Stimulated activated CD8-positive, alpha-beta memory T cell treated with anti-CD3 and anti-CD28 coated beads, Interleukin-4, amount 100 ng/mL, for 1 hour (primary cell): ENCODE measurements at places on chromosomes 7 and 10.

DNA sequence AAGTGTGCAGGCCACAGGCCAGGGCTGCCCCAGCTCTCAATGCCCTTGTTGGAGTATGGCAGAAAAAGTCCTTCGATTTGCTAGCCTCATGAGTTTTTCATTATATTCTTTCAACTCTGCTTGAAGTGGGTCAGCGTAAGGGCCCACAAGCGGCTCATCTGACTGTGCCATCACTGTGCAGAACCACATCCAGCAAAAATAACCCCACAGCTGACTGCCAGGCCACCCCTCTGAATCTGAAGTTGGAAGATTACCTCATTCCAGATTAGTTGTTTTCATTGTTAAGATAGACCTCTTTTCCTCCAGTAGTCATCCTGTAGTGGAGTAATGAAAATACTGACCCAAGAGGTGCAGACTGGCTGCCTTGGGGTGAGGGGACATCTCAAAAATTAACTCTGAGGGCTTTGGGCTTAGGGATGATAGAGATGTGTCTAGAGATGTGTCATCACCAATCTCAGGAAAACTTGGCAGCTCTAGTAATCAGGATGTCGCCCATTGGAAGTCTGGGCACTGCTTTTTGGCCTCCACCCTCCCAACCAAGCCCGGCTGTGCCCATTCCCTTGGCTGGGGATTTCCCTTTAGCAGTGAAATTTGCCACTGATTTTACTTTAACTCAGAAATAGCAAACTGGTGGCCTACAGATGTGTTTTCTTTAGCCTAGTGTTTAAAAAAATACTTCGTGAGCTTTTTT lies 164.3 kb downstream of the LCOR start:
- DNase-seq: no peak

DNA sequence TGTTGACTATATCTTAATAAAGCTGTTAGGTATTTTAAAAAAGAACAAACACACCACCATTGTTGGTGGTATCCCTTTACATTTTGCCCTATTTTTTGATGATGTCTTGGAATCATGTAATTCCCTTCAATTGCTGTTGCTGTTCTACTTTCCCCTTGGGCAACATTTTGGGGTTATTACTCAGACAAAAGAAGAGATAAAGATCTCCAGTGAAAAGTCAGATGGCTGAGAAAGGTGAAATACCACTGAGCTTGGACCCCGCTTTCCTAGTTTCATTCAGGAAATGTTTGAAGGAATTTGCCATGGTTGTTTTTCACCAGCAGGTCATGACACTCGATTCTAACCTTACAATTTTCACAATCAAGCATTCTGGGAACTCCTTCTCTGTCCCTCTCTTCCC lies 84.6 kb downstream of the MACC1 start:
- DNase-seq: no peak

- DNase-seq: no peak
Observed at GRCh38 chr10:104387130-104387888, 33.7 kb downstream of the CFAP58 start.

GRCh38 chr7:27100694-27101170 lies 1.8 kb downstream of the HOXA2 start:
- no peak for DNase-seq

DNA sequence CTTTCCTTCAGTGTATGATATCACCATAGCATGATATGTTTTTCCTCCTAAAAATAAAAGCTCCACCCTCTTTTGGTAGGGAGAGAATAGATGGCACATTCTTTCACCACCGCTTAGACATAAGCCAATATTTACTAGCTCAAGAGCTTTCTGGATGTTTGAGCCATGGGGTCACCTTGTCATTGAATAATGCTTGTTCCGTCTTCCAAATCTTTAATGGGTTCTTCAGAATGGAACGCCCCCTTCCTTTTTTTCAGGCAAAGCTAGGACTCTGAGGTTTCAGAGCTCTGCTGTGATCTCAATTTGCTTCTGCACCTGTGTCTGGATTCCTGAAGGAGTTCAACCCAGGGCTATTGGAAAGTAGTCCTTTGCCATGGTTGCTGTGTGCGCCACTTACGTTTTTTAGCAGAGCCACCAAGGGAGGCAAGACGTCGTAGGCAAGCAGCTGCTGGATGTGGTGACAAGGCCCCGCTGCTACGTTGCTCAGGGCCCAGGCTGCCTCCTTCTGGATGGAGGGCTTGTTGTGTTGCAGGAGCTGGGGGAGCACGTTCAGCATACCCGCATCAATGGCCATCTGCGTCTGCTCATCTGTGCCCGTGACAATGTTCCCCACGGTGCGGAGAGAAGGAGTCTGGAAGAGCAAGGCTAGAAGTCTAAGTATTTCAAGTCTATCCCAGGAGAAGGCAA lies 23.2 kb downstream of the KPNA7 start:
- DNase-seq: no peak

GRCh38 chr7:129690701-129691100 lies 79.2 kb downstream of the NRF1 start:
- DNase-seq: no peak

DNA sequence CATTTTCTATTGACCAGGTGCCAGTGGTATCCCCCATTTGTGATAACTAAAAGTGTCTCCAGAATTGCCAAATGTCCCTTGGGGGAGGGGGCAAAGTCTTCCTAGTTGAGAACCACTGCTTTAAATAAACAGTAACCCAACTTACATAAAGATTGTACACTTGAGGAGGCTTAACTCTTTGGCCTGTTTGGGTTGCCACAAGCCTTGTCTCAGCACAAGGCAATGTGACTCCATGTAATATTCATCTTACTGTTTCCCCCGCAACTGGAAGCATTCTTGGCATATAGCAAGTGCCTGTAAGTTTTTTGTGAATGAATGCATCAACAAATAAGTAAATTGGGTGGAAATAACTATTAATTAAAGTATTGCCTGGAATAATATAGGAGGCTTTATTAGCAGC lies 108.3 kb downstream of the ANK3 start:
- no peak for DNase-seq

DNA sequence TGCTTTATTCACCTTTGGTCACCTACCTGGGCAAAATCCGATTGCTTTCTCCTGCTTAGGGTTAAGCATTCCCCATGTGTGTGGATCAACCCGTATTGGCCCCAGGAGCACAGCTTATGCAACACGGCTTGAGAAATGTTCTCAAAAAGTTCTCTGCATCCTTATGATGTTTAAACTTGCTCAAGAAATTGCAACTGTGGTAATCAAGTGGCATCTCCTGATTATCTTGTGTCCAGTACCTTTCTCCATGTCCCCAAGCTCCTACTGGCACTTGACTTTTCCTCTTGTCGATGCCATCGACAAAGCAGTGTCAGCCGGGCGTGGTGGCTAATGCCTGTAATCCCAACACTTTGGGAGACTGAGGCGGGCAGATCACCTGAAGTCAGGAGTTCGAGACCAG lies 4.7 kb upstream of the PKD2L1 start:
- no peak for DNase-seq

DNA sequence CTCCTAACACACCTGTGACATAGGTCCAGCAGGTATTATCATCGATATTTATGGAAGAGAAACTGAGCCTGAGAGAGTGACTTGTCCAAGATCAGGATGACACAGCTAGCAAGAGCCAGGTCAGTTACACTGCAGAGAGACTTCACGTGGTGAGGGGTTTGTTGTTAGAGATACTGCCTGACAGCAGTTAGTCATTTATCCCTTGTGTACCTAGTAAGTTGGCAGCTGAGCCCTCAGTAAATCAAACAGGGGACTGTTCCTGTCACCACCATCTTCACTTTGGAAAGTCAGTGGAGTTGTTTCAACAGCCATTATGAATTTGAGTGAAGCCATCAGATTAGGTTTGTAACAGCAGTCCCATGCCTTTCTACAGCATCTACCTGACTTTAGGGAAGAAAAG lies 87.5 kb upstream of the GATA3 start:
- no peak for DNase-seq

GRCh38 chr7:130950741-130951140 lies 216.7 kb upstream of the KLF14 start:
- DNase-seq: no peak

GRCh38 chr10:112650588-112651030 lies 203.6 kb downstream of the VTI1A start:
- no peak for DNase-seq

DNA sequence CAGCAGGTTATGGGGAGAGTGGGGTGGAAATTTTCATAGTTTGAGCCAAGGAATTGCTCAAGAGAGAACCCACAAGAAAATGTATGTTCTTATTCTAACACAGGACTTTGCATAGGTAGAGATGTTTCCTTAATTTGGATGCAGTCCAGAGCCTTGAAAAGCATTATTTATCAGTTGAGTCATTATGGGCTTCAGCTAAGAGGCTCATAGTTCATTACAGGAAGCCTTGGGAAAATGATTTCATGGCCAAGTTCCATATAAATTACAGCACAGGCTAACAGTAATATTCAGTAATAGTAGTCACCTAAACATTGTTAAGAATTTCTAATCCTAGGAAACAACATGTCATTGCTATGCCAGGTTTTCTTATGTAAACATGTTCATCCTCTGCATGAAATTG lies 131.1 kb upstream of the PTPRZ1 start:
- DNase-seq: no peak

GRCh38 chr10:103244666-103245271 lies 918 bp upstream of the RPEL1 start:
- DNase-seq: peak; percentile 29

DNA sequence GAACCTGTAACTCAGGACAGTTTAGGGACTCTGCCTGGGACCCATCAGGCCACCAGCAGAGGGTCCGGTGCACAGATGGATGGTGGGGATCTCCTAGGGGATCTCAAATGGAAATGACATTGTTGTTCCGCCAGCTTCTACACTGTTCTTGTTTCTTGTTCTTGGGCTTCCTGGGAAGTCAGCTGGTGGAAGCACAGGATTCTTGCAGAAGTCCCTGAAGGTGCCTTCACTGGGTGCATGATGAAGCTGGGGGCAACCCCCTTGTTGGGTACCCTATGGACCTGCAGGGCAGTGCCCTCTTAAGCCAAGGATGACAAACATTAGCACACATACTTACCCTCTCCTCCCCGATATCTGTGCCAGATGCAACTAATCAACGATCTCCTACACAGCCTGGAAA lies 18.6 kb downstream of the SFTPD start:
- no peak for DNase-seq

DNA sequence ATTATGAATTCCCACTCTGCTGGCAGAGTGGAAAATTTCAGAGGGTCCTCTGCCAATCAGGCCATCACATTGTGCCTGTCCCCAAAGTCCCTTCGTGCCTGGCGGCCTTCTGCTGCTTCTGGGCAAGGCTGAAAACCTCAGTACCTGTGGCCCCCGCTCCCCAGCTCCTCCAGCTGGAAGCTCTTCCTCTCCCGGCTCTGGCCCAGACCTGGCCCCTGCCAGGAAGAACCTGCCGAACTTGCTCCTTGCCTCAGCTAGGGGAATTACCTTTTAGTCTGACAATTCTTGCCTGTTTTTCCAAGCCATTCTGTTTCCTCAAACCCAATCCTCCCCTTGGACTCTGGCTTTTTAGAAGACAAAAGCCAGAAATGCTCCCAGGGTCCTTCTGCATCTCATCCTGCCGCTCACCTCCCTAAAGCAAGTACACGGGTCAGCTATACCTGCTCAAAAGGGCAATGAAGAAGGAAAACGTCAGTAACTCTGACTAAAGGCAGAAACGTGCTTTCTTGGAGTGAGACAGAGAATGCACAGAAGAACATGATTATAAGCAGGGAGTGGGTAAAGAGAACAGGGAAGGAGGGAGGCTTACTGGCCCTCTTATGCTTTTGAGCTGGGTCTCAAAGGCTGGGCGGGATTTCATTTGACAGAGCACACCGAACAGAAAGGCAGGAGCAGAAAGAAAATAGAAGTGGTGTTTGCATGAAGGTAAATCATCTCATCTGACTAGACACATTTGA lies 28.1 kb upstream of the TRIL start:
- DNase-seq: no peak

GRCh38 chr7:24877790-24878311 lies 102.1 kb downstream of the OSBPL3 start:
- no peak for DNase-seq

DNA sequence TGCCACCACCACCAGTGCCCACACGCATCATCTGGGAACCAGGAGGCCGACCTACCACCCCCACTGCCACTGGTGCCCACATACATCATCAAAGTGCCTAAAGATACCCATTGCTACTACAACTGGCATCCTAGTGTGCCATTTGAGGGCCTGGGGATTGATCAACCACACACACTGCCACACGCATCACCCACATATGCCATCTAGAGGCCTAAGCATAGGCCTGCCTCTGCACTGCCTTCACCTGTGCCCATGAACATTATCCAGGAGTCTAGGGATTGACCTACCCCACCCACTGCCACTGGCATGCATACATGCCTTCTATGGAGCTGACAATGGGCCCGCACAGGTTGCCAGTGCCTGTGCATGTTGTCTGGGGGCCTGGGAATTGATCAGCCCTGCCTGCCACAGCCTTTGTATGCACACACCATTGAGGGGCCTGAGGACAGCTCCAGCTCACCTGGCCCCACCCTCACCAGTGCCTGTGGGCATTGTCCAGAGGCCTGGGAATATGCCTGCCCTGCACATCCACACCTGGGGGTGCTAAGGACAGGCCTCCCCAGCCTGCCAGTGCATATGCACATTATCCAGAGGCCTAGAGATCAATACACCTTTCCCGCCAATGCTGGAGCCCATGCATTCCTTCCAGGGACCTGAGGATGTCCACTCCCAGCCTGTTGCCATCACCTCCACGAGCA lies 64.3 kb upstream of the TRIL start:
- no peak for DNase-seq

DNA sequence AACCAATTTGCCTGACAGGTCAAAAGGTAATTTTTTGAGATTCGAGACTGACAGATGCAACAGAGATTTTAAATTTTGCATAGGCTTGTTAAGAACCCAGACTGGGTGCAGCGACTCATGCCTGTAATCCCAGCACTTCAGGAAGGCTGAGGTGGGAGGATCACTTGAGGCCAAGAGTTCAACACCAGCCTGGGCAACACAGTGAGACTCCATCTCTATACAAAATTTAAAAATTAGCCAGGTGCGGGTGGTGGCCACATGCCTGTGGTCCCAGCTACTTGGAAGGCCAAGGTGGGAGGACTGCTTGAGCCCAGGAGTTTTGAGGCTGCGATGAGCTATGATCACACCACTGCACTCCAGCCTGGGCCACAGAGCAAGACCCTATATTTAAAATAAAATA lies 34.6 kb downstream of the AMZ1 start:
- no peak for DNase-seq

GRCh38 chr7:112204499-112205342 lies 1.5 kb downstream of the DOCK4 start:
- DNase-seq: no peak

DNA sequence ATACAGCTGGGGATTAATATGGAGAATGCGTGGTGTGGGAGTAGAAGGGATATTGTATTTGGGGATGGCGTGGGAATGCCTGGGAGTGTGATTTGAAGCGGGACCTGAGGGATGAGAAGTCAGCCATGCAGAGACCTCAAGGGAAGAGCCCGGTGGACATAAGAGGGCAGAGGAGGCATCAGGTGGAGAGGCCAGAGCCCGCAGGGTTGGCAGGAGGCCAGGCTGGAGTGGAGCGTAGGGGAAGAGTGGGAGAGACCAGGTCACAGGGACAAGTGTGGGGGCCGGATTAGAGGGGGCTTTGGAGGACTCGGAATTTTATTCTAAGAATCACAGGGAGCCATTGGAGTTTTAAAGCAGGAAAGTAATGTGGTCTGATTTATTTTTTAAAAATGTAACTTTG lies 2.0 kb downstream of the NDUFB2 start:
- no peak for DNase-seq

- DNase-seq: no peak
Observed at GRCh38 chr7:81769891-81770727, at the start of gene HGF. HGF (minus strand) TSS chr7:81770047; CDS start chr7:81769971, 76 bp downstream.

GRCh38 chr7:134660242-134660785 lies 13.7 kb downstream of the BPGM start:
- DNase-seq: no peak

- no peak for DNase-seq
Observed at GRCh38 chr7:17391366-17391765, 92.9 kb downstream of the AHR start.
